ENCODE measurements at places on chromosomes 3 and 15.
A peak's percentile ranks its signal among the peaks of the same experiment; 100 is the strongest.

- no peak for DNase-seq
Observed at GRCh38 chr3:72157748-72158638, 373.0 kb upstream of the PROK2 start.

GRCh38 chr3:172372895-172373294, 75.4 kb downstream of the GHSR start:
- no peak for DNase-seq

DNA sequence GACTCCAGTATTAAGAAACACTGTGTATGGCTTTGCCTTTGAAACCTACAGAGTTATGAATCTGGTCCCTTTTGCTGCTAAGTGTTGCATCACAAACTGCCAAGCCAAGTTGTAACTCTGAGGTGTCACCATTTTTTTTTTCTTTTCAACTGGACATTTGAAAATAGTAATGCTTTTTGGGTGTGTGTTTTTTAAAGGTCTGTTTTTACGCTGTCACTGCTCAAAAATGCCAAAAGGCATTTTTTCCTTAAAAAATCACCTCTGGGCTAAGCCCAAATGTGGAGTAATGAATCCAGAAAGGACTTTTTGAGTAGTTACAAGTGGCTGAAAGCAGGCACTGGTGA, 9.5 kb downstream of the SMAD3 start:
- DNase-seq = no peak

- no peak for DNase-seq
Observed at GRCh38 chr3:42270561-42270960, 4.6 kb upstream of the CCK start.

GRCh38 chr3:74523811-74524210, 90.6 kb downstream of the CNTN3 start:
- DNase-seq = no peak

GRCh38 chr15:36766449-36766848, 187.0 kb downstream of the CDIN1 start:
- no peak for DNase-seq

DNA sequence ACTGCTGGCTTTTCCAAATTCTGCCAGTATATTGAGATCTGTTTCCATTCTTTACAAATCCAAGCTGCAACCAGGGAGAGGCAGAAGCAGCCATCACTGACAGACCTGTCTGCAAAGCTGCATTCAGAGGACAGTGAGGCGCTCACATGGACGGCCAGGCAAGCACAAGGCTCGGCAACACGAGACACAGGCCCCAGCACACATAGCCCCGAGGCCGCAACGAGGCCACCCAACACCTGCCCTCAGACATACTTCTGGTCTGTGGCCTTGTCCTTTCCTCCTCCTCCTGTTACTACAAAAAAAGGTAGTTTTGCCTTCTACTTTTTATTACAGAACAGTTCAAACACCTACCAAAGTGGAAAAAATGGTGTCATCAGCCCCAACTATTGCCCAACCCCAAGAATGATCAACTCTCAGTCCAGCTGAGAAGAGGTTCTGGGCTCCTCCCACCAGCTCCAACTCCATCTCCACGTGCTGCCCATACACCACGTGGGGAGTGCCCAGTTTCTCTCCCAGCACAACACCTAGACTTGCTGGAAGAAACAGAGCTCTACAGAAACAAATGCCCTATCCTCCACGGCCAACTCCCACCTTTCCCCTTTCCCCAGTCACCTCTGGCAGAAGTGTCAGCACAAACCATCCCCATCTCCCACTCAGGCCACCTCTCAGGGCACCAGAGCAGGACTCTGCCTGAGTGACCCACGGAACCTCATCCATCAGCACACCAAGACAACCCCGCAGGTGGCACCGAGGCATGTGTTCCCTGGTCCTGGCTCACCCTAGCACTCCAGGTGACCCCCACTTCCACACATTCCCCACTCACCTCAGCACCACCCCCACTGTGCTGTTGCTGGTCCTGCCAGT, 7.4 kb downstream of the ZXDC start:
- no peak for DNase-seq

DNA sequence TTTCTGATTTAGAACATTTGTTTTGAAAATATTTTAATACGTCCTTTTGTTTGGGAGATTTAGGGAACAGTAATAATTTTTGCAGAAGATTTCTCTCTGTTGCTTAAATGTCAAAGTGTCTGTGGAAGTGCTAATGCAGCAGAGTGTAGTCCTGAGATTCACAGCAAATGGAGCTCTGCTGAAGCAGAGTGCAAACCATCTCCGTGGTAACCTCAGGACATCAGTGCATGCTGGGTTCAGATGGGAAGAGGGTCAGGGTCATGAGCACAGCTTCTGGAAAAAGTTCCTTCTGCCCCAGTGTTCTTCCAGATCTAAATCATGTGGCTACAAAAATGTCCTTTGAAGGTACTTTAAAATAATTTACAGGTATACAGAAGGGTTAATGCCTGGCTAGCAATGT, 39.9 kb upstream of the SLC9A9 start:
- DNase-seq = no peak

- DNase-seq = no peak
Observed at GRCh38 chr3:177679568-177680471, 482.5 kb upstream of the TBL1XR1 start.

DNA sequence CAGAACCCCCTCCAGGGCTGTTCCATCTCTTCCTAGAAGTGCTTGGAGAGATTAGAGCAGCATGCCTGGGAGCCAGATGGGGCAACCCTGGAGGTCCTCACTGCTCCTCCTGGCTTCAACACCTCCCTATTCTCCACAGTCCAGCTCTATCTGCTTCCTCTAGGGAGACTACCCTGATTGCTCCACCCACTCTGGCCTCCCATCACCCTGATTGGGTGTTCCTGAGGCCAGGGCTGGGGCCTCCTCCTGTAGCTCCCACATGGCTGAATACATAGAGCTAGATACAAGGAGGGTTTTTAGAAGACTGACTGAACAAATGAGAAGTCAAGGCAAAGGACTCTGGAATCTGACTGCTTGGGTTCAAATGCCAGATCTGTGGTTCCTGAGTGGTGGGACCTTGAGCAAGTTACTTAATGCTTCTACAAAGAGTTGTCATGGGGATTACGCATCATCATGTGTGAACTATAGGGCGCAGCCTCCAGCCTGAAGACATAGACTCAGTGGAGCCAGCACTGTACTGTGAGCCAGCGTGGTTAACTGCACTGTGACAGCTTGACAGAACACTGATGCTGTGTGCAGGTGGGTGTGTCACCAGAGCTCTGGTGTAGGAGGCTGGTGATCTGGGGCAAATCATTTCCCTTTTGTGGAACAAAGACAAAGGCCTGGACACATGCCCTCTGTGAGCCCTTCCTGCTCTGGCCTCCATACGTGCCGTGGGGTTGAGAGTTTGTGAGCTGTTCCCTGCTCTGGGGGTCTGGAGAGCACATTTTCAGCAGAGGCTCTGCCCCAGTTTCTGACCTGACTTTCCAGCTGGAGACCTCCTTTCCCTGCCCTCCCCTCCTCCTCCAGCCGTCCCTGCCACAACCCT, 74.8 kb downstream of the SCN5A start:
- no peak for DNase-seq

- no peak for DNase-seq
Observed at GRCh38 chr15:28099555-28100140, 533 bp upstream of the OCA2 start.

GRCh38 chr15:55921744-55922143, 71.7 kb downstream of the NEDD4 start:
- DNase-seq = no peak

DNA sequence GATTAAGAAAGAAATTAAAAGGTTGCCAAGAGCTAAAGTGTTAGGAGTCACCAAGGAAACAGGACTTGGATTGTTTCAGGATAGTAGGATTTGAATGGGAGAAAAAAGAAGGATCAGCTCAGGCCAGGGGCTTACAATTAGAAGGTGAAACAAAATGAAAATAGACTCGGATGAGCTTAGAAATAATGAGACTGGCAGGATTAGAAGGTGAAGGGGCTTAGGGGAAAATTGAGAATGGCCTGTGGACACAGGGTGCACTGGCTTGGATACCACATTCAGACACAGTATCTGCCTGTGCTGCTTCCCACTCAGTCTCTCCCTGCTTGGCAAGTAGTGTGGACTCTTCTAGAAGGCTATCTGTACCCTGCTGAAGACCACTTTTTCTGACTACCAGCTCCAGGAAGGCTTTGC, 206.1 kb upstream of the ATP10A start:
- DNase-seq = no peak

DNA sequence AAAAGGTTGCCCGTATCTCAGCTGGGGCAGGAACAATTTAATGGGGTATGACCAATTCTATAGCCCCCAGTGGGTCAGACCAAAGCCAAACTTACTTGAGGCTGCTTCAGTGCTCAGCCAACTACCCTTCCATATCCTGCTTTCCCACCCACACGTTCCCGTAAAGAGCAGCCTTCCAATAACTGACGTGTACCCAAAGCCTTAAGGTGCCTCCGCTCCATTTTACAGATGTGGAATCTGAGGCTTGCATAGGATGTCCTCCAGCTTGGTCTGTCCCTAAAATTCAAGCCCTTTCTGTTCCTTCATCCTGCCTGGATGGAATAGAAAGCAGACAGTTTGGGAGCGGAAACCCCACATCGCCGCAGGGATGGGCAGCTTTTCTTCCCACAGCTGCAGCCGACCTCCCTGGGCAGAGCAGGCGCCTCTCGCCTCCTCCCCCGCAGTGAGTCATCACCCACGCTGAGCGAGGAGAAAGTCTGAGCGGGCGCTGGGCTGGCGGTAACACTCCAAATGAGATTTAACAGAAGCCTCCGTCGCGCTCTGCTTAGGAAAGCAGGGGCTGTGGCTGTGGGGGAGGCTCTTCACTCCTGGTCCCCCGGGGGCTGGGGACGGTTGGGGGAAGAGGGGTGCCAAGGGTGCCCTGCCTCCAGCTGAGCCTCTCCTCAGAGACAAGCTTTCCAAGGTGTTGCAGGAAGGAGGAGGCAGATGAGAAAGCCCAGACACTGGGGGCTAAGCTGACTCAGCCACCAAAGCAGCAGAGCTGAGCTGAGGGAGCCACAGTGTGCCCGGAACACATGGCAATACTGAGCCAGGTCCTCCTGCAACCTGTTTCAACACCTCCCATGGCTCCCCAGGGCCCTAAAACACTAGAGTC, 57.8 kb upstream of the HRH1 start:
- peak; percentile 62 for DNase-seq

DNA sequence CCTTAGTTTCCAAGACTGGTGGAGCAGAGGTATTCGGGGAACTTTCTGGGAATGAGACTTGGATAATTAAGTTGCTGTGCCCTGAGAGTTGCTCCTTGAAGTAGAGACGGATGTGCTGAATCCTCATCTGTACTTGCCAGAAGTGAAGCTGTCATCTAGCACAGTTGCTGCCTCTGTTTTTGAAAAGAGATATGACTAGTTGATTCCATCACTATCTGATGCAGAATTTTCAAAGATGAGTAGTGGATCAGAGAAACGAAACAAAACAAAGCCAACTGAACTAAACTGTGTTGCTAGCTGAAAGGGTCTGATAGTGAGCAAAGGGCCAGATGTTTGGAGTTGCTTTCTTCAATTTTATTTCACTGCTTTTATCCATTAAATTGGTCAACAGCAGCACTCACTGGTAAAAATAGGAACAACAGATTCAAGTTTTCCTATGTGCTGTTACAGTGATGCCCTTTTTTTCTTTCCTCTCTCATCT, 52.7 kb downstream of the MITF start:
- DNase-seq = no peak

DNA sequence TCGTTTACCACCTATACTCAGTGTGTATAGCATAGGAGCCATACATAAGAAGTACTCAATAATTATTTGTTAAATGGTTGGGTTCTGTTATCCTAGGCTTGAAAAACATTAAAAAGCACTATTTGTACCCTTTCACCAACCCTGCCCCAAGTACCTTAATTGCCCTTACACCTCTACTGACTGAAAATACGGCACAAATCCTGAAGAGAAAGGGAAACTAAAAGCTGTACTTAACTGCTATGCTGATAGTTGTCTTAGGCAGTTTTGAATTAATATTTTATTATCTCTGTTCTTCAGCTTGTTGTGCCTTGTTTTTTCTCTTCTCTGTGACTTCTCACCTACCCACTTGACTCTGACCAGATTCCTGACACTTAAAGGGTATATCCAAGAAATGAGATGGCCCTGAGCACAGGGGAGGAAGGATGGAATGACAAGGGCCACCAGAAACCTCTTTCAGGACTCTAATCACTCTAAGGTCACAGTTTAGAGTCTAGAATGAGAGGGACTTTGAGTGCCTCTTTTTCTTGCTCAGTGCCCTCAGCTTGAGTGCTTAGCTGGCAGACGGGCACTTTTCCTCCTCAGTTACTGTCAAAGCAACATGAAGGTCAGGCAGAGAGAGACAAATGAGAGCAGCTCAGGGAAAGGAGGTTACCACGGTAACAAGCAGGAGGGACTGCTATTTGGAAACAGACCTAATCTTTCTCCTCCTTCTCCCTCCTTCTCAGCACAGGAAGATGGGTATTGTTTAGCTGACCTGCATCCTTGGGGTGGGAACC, 136.5 kb downstream of the ZNF609 start:
- DNase-seq = no peak

GRCh38 chr3:134028486-134029255, 1.1 kb downstream of the SLCO2A1 start:
- no peak for DNase-seq

GRCh38 chr15:28047277-28047676, 51.8 kb downstream of the OCA2 start:
- no peak for DNase-seq

DNA sequence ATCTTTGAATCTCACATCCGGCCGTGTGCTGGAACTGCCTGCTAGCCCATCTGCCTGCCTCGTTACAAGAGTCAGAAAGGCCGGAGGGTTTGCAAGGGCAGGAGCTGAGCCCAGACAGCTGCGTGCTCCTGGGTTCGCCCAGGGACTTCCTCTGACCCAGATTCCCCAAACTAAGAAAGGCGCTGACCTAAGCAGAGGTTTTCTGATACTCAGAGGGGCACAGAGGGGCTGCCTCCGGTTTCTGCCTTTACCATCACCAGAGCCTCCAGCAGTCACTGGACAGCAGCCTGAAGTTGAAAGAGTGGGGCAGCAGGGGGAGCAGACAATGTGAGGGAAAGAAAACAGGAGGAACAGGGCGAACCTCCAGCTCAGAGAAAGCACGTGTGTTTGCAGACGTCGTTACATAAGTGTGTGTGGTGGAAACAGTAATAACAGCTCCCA, 33.4 kb upstream of the RAD18 start:
- DNase-seq = no peak

- no peak for DNase-seq
Observed at GRCh38 chr3:59775106-59775505, 725.3 kb upstream of the CFAP20DC start.

GRCh38 chr3:14290631-14291385, 111.6 kb upstream of the SLC6A6 start:
- DNase-seq = no peak

- no peak for DNase-seq
Observed at GRCh38 chr3:127789990-127790881, 32.1 kb downstream of the MGLL start.

GRCh38 chr3:61847784-61848462, 286.6 kb downstream of the PTPRG start:
- no peak for DNase-seq
